Gastrocnemius medialis (tissue), 4 donors: ENCODE measurements at places on chromosomes 5 and 9. TPM values are rescaled to one million over a fixed set of nuclear protein-coding genes. Genes with fewer than 3 reads are reported as not detected.

GRCh38 chr5:169696621-169697510 is 59.8 kb downstream of the DOCK2 start:
- DNase-seq: no peak

RUFY1 gene
- 25.3 TPM for total RNA-seq

DNA sequence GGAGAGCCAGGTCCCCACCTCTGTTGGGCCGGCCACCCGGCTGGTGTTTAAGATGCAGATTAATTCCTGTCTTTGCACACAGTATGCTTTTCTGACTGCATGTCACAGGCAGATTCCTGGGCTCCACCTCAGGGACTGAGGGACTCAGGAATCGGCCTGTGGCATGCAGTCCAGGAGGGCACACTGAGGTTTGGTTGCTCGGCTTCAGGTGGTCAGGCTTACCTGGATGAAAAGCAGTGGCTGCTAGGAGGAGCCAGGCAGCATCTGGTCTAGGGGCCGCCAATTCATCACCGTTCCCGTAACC is 1.1 kb downstream of the WDR5 start:
- no peak for DNase-seq

ELOVL7 gene
- total RNA-seq: 1.0 TPM

EPB41L4A gene
- total RNA-seq: 2.8 TPM

DNA sequence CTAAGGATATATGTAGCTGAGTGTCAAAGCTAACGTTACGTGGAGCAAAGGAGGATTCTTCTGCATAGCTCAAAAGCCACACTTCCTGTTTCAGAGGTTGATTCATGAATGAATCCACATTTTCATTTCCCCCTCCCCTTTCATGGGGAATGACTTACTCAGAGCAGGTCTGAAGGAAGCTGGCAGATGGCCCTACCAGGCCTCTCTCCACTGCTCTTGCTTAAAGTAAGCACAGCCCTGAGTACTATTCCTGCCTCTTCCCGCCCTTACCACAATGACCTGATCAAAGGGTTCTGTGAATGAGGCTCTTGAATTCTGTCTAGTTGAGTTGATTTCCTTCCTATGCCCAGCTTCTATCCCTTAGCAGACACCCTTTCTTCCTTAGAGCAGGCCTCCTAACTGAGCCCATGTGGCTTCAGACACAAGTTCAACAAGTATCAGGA is 6.3 kb downstream of the IGIP start:
- DNase-seq: no peak

GRCh38 chr5:36300927-36301540 is 668 bp downstream of the RANBP3L start:
- DNase-seq: no peak

- no peak for DNase-seq
Observed at GRCh38 chr5:115907177-115907576, 55.1 kb upstream of the LVRN start.

DNA sequence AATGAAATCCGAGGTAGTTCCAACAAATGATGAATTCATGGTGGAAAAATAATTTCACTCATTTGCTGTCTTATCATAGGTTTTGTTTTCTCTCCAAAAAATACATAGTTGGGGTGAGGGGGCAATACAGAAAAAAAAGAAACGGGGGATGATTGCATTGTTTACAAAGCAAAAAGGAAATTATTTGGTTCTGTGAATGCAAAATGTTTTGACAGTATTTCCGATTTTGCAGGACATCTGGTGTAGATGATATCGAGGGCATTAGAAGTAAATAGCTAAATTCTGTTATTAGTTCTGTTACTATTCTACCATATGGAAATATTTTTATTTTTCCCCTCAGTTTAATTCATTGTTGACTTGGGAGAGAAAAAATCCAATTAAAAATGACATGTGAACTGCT is 201.7 kb downstream of the MARCHF11 start:
- DNase-seq: no peak

GRCh38 chr9:27184556-27185351 is 75.7 kb downstream of the TEK start:
- no peak for DNase-seq

- no peak for DNase-seq
Observed at GRCh38 chr5:126988021-126988569, 42.3 kb downstream of the MARCHF3 start.

LECT2 gene
- total RNA-seq: not detected

TGFBI gene
- 48.0 TPM for total RNA-seq

GRCh38 chr5:10111571-10111970 is 138.1 kb downstream of the ATPSCKMT start:
- no peak for DNase-seq

GRCh38 chr9:1198085-1198484 is 147.9 kb downstream of the DMRT2 start:
- no peak for DNase-seq

- no peak for DNase-seq
Observed at GRCh38 chr5:139443831-139444453, 4.6 kb upstream of the DNAJC18 start.

DNA sequence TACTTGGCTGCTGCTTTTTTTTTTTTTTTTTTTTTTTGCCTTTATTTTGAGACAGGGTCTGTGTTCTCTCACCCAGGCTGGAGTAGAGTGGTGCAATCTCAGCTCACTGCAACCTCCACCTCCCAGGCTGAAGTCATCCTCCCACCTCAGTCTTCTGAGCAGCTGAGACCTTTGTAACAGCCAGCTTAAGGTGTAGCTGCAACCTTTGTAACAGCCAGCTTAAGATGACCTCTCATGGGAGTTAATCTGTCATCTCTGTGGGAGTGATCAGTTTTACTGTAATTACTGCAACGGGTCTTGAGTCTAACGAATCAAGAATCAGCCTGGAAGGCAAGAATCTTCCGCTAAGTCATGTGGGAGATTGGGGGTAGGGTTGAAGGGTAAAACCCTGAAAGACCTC is 31.6 kb upstream of the SNX2 start:
- DNase-seq: no peak

- no peak for DNase-seq
Observed at GRCh38 chr5:149559706-149560105, 8.5 kb upstream of the CSNK1A1 start.

GRCh38 chr5:157911568-157911967 is 52.6 kb upstream of the CLINT1 start:
- no peak for DNase-seq

DNA sequence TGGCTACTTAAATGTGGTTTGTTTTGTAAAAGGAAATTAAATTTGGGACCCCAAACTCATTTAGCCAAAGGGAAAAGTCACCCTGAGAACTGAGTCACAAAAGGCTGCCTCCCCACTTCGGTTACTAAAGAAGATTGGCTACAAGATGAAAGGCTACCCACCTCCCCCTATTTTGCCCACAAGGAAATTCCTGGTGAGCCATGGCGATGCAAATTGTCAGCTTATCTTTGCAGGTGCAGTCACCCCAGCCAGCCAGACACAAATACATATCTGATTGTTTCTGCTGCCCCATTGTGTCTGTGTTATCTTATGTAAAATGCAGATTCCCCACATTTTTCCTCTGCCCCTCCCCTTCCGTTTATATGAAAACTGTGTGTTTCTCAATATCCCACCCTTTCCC is 8.9 kb downstream of the PAEP start:
- no peak for DNase-seq

BAAT gene
- 1.3 TPM for total RNA-seq

GRCh38 chr5:170145462-170145861 is 39.8 kb downstream of the FOXI1 start:
- DNase-seq: no peak

DNA sequence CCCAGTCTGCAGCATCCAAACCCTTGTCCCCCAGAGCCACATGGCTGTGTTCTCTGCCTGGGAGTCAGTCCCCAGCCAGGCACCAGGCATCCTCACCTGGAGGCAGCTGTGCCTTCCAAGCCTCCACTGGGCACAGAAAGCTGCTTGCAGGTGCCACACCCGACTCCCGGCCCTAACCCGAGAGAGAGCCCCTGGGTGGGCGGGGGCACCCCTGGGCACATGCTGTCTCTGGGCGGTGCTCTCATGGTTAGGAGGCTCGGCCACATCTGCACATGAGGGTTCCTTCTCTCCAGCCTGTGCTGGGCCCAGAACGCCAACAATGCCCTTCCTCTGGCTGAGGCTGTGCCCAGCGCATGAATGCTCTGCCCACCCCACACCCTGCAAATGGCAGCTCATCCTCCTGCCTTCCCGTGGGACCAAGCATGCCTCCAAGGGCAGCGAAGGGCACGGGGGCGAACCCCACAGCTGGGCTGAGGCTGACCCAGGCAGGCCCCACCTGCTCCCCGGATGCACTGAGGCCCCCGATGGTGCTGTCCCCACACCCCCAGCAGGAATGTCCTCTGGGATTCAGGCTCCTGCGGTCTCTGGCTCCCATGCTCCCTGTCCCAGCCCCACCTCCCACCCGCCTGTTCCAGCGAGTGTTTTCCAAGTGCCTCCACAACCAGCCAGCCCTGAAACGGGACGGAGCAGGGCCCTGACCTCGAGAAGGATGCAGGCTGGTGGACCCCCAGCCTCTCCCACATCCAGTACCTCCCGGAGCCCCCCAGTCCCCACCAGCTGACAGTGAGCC is 22.5 kb upstream of the CAMSAP1 start:
- DNase-seq: peak; percentile 22

DNA sequence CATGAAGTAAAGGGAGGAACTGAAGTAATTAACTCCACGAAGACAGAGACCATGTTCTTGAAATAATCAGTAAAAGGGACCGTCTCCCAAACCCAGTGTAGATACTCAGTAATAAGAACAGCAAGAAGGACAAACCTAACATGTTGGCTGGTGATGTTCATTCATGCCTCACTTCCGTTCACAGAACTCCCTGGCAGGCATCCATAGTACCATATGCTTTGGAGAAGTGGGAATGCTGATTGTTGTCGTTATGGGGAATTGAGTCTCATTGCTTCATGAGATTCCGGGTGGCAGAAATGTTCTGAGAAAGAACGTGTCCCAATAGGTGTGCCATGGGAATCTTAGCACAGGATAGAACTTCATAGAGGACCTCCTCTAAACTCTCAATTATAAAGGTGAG is 452.3 kb downstream of the ZSWIM6 start:
- no peak for DNase-seq

KIAA1958 gene
- 2.4 TPM for total RNA-seq

GRCh38 chr5:107265193-107265592 is 405.5 kb downstream of the EFNA5 start:
- DNase-seq: no peak

DNA sequence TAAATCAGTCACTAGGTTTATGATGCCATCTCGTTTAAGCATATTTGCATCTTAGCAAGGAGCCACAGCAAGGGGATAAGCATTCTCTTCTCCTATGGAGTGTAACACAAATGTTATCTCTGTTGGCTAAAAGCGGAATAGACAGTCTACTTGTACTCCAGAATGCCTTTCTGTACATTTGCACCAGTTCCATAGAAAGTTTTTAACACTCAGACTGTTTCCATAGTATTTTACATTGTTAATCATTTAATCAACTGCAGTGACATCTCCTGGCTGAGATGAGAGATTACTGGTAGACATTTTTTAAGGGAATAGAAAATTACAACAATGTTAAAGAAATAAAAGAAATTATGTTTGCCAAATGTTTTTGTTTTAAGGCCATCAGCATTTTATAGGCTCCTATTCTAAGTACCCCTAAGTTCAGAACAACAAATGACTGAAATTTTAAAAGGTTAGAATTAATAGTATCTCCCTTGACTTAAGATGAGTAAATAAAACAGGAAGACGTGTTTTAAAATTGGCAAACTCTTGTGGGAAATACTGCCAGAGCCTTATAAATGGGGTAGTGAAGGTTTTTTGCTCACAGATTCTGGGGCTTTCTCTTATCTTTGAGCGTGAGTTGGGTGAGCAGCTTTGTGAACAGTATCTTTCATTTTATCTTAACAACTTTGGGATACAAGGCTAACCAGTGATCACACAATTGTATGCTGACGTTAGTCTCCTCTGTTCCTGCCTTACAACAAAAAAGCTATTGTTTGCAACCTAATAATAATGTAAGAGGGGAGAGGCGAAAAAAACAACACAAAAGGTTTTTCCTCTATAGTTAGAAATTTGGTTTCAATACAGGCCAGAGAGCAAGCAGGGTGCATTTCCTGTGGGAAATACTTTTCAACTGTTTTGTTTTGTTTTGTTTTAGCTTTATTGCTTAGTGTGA is 294.3 kb downstream of the FBXL7 start:
- no peak for DNase-seq

- no peak for DNase-seq
Observed at GRCh38 chr5:149809931-149810691, 80.0 kb downstream of the PPARGC1B start.

NR6A1 gene
- total RNA-seq: 5.6 TPM

GRCh38 chr5:142521706-142522105 is 164.2 kb downstream of the FGF1 start:
- DNase-seq: no peak

DNA sequence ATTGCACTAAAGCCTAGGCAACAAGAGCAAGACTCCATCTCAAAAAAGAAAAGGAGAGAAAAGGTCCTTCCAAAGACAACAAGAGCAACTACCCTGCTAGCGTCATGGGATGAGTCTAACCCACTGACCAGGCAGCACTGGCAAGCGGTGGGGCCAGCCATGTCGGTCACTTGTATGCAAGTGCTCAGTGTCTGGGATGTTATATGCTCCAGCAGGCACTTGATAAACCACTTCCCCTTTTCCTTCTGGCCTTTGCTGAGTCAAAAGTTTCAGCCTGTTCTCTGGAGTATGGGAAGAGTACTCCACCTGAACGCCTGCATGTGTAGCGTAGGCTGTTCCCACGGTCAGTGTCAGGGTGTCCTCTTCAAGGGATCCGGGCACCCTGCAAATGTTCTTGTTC is 9.2 kb upstream of the MXD3 start:
- DNase-seq: no peak
